ENCODE measurements at places on chromosomes 16 and 17. TPM values are rescaled to one million over a fixed set of nuclear protein-coding genes. Genes with fewer than 3 reads are reported as not detected.

GRCh38 chr17:47278561-47278960, 24.9 kb downstream of the ITGB3 start:
- DNase-seq, result no peak

DNA sequence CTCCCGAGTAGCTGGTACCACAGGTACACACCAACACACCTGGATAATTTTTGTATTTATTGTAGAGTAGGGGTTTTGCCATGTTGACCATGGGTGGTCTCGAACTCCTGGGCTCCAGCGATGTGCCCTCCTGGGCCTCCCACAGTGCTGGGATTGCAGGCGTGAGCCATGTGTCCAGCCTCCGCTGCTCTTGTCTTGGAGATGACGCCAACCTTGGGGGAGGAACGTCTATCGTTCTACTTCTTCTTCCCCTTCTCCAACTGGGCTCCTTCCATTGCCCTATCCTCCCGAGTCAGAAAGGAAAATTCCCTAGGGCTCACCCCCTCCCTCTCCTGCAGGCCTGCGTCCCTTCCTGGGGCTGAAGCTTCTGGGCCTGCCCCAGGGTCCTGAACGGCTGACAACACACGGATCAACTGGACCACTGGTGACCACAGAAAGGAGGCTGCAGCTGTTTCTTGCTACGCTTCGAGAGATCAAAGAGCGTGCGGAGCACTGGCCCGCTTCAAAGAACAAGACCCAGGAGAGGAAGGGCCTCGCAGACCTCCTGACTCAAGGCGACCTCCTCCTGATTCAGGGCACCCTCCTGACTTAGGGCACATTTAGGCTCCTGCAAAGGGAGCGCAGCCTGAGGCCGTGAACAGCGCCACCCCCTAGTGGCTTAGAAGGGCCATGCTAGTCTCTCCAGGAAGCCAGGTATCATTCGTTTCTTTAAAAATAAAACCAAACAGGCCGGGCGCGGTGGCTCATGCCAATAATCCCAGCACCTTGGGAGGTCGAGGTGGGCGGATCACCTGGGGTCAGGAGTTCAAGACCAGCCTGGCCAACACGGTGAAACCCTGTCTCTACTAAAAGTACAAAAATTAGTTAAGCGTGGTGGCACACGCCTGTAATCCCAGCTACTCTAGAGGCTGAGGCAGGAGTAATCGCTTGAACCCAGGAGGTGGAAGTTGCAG, 48.5 kb upstream of the HELZ start:
- DNase-seq, result peak; percentile 68

DNA sequence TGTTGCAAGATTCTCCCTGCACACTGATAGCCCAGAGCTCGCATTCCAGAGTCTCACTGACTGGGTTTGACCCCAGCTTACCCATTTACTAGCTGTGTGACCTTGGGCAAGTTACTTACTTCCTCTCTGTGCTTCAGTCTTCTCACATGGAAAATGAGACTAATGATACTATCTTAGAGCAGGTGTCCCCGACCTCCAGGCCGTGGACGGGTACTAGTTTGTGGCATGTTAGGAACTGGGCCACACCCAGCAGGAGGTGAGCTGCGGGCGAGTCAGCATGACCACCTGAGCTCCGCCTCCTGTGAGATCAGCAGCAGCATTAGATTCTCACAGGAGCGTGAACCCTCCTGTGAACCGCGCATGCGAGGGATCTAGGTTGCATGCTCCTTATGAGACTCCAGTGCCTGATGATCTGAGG, 15.8 kb downstream of the ANKFY1 start:
- no peak for DNase-seq

GRCh38 chr17:19380481-19381301, 2.4 kb downstream of the MAPK7 start:
- DNase-seq, result peak; percentile 29

DNA sequence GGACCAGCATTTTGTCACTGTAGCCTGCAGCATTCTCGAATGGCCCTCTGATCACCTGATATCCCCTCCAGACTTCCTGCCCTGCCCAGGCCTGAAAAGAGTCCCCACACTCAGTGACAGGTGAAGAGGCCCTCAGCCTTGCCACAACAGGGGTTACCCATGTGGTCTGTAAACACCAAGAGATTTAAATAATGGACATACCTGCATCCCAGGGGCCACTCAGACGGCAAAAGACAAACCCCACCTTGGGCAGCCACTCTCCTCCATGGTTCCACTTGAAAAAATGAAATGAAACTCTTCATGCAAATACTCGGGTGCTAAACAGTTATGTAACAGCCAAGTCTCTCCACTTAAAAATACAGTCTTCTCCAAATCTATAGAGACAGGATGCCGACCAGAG, 22.9 kb upstream of the PECAM1 start:
- no peak for DNase-seq

- DNase-seq, result no peak
Measured at GRCh38 chr17:69677130-69677529, 262.6 kb downstream of the MAP2K6 start.

- no peak for DNase-seq
Measured at GRCh38 chr17:76345377-76345974, 8.2 kb downstream of the PRPSAP1 start.

- DNase-seq, result no peak
Measured at GRCh38 chr16:85569039-85569614, 44.0 kb upstream of the GSE1 start.

- no peak for DNase-seq
Measured at GRCh38 chr16:84362471-84362941, 5.8 kb upstream of the ATP2C2 start.

- no peak for DNase-seq
Measured at GRCh38 chr17:32286518-32286900, 20.9 kb downstream of the RHBDL3 start.

- DNase-seq, result no peak
Measured at GRCh38 chr16:11528053-11528452, 58.7 kb downstream of the LITAF start.

- peak; percentile 79 for DNase-seq
Measured at GRCh38 chr16:22898874-22899348, 84.9 kb downstream of the HS3ST2 start.

DNA sequence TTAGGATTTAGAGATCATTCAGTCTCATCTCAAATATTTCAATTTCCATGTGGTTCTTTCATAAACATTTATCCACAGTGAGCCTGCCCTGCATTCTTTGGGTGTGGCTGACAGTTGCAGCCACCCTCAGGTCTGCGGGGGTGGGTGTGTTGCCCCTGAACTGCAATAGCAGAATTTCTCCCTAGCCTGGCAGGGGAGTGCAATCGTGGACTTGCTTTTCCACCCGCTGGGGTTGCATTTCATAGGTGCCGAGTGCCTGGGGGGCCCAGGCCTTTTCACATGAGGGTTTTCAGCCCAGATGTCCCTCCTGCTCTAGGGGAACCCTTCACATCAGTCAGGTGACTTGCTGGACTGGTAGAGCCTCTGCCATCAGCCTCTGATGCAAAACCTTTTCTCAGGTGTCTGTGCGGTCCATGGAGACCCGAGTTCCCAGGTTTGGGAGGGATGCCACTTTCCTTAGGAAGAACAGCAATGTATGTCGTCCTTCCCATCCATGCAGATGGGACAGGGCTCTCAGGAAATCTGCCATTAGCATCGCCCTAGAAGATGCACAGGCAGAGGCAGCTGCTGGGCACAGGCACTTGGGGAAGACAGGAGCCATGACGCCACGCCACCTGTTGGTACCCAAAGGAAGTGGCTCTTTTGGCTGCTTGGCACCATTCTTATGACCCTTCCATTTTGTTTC, 2.4 kb upstream of the USP36 start:
- no peak for DNase-seq

- DNase-seq, result peak; percentile 22
Measured at GRCh38 chr16:23948949-23949411, 113.2 kb downstream of the PRKCB start.

- DNase-seq, result no peak
Measured at GRCh38 chr16:84758627-84759026, 58.8 kb downstream of the USP10 start.

- DNase-seq, result no peak
Measured at GRCh38 chr16:55947366-55947765, 72.2 kb upstream of the CES5A start.

- no peak for DNase-seq
Measured at GRCh38 chr17:82107341-82107860, 9.4 kb upstream of the FASN start.

- DNase-seq, result no peak
Measured at GRCh38 chr16:89049484-89050118, 44.1 kb upstream of the ACSF3 start.

DNA sequence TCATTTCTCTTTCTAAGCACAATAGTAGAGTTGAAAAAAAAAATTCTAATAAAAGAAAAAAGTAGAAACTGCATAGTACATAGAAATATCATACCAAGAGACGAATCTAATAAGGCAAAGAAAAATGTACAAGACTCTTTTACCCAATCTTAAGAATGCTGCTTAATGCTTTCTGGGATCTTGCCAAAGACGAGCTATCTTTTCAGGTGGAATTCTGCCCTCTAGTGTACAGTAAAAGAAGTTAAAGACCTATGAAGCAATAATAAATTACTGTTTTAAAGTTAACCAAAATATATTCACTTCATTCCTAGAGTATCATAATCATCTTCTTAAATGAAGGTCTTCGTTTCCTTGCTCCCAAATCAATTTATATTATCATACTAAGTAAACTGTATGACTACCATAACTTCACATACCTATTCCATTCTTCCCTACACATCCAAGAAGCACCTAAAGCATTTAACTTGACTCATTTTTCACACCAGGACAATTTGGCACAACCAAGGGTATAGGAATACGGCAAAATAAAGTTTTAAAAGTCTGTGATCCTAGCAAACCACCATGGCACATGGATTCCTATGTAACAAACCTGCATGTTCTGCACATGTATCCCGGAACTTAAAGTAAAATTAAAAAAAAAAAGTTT, 47.7 kb downstream of the CFDP1 start:
- DNase-seq, result no peak

DNA sequence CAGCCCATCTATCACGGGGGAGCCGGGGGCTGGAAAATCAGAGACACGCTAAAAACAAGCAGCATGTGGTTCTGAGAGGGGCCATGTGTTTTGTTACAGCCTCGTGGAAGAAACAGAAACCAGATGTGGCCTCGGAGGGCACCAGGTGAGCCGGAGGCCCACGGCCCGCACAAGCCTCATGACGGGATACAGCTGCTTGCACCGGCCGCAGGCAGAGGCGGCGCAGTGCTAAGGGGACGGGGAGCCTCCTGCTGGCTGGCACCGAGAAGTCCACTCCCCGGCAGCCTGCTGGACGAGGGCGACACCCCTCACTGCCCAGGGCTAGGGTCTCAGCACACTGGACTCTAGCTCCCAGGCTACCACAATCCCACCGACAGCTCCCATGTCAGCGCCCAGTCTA, 19.2 kb downstream of the NDUFAF8 start:
- no peak for DNase-seq

DNA sequence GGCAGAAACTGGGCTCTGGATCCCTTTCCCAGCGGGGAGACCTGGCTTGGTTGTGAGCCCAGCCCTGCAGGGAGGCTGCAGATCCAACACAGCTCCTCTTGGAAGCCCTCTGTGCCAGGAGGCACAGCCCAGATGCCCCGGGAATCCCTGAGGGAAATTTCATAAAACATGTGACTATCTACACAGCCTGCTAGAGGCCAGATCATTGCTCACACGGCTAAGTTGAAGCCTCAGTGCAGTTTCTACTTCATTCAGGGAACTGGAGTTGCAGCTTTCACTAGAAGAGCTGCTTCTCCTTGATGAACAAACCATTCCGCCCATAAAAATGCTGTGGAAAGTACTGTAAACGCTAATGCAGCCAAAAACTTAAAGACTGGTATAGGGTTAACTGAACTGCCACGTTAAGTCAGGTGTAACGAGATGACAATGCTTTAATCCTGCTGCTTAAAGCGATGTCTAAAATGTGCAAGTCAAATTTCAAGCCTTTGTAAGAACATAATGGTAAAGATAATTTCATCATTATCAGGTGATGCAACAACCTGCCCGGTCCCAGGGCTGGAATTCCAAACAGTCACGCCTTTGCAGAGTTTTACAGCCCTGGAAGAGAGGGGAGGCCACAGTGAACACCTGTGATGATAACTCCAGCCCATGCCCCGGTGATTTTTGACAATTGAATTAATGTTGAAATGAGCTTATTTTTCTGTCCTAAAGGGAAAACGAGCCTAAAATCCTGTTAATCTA, 172.5 kb downstream of the ZFHX3 start:
- DNase-seq, result no peak

GRCh38 chr16:7579454-7579853, 246.8 kb downstream of the RBFOX1 start:
- no peak for DNase-seq

DNA sequence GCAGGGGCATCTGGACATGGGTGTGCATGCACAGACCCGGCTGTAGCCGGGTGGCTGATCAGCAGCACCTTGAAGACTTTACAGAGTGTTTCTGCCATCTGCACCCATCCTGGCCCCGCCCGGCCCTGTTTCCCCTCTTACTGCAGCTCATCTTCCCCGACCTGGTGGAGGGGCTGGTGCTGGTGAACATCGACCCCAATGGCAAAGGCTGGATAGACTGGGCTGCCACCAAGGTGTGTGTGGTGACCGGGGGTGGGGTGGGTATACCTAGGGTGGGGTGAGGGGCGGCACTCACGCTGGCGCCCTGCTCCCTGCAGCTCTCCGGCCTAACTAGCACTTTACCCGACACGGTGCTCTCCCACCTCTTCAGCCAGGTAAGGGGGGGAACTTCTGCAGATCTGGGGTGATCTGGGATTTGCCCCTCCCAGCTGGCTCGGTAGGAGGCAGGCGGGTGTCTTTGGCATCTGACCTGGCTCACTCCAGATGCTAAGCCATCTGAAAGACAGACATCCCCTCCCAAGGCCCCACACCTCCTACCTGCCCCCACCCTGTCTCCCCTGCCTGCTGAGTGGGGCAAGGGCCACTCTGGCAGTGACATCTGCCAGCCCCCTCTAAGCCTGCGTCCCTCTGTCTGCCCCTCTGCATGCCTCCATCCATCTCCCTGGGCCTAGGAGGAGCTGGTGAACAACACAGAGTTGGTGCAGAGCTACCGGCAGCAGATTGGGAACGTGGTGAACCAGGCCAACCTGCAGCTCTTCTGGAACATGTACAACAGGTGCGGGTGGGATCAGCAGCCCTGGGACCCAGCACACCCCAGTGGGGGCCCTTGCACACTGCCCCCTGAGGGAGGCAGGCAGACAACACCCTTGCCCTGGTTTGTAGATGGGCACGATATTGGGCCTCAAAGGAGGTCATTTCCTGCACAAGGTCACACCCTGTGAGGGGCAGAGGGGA, 6.6 kb downstream of the NDRG4 start:
- DNase-seq, result peak; percentile 10

- no peak for DNase-seq
Measured at GRCh38 chr17:64178011-64178825, 48.3 kb upstream of the ERN1 start.

DNA sequence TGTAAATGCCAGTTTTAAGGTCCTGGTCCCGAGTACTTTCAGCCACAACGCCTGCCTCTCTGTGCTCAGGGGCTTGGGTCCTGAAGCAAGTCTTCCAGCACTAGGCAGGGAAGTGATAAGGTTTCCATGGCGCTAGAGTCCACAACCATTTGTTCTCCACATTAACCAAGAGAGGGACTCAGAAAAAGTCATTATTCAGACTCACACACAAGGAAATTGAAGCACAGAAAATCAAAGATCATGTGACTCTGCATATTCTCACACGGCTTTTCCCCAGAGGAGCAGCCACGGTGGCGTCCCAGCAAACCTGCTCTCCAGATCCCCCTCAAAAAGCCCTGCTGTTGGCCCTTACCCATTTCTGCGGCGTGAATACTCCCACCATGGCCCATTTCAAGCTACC, 9.7 kb downstream of the ENPP7 start:
- DNase-seq, result no peak

TEX14 gene
- not detected for total RNA-seq

KCNH4 gene
- total RNA-seq, result 0.21 TPM

EFCAB5 gene
- 0.09 TPM for total RNA-seq

FOXC2 gene
- total RNA-seq, result 1.9 TPM

EFNB3 gene
- total RNA-seq, result 1.4 TPM
